ENCODE measurements at places on chromosomes 3 and 15. TPM values are rescaled to one million over a fixed set of nuclear protein-coding genes. Genes with fewer than 3 reads are reported as not detected.

The EID1 gene
- 369 TPM for total RNA-seq

The ZNF774 gene
- total RNA-seq = 4.3 TPM

The PTX3 gene
- 2.6 TPM for total RNA-seq

The SV2B gene
- 0.24 TPM for total RNA-seq

The COL6A6 gene
- total RNA-seq = 4.0 TPM

The TLR9 gene
- total RNA-seq = not detected

The IL5RA gene
- total RNA-seq = 0.51 TPM

The SPCS1 gene
- total RNA-seq = 138 TPM

The MNS1 gene
- total RNA-seq = 2.0 TPM

The CEP63 gene
- 16.1 TPM for total RNA-seq

The SMCO1 gene
- total RNA-seq = 42.3 TPM

The MYO5C gene
- 5.3 TPM for total RNA-seq

The GDPGP1 gene
- total RNA-seq = 8.6 TPM

The IL17RD gene
- 2.1 TPM for total RNA-seq

The HRG gene
- total RNA-seq = not detected

The LARP6 gene
- total RNA-seq = 57.8 TPM

The GOLGA6D gene
- not detected for total RNA-seq

The NUP210 gene
- total RNA-seq = 4.5 TPM

The EBLN2 gene
- total RNA-seq = 0.67 TPM

The CCR9 gene
- not detected for total RNA-seq

The EIF4E3 gene
- total RNA-seq = 18.2 TPM

The C3orf49 gene
- total RNA-seq = not detected

The SPESP1 gene
- total RNA-seq = 7.2 TPM

The ZNF502 gene
- 3.1 TPM for total RNA-seq

The TF gene
- not detected for total RNA-seq

The ECE2 gene
- 1.6 TPM for total RNA-seq

The SSUH2 gene
- 0.59 TPM for total RNA-seq

The SEMA6D gene
- 14.3 TPM for total RNA-seq

The ACKR4 gene
- total RNA-seq = 7.9 TPM

The WDR49 gene
- total RNA-seq = 14.8 TPM

The FEZF2 gene
- total RNA-seq = not detected

The PCSK6 gene
- 14.4 TPM for total RNA-seq

The PIK3R4 gene
- 24.4 TPM for total RNA-seq

All from right atrium auricular region (tissue), 2 donors.